ENCODE measurements at places on chromosomes 1 and 21. TPM values are rescaled to one million over a fixed set of nuclear protein-coding genes. Genes with fewer than 3 reads are reported as not detected.

Gene DCDC2B
- total RNA-seq = not detected

Gene AIRE
- total RNA-seq = not detected

Gene GFI1
- total RNA-seq = 1.8 TPM

- DNase-seq = peak; percentile 6
- H3K27me3 ChIP-seq = no peaks in the 10 kb centered on the region
- H3K36me3 ChIP-seq = no peaks in the 10 kb centered on the region
- no peak overlapping the region for H3K4me3 ChIP-seq
- H3K27ac ChIP-seq = no peak overlapping the region
These were observed 227.3 kb downstream of the DYRK1A start for GRCh38 chr21:37593740-37594471.

Gene PLEKHN1
- total RNA-seq = not detected

- H3K27me3 ChIP-seq = no peaks in the 10 kb centered on the region
- no peak overlapping the region for H3K27ac ChIP-seq
- H3K36me3 ChIP-seq = no peaks in the 10 kb centered on the region
- H3K4me1 ChIP-seq = no peaks in the 10 kb centered on the region
These were observed 886.7 kb upstream of the TMPRSS15 start for GRCh38 chr21:19290328-19290727.

DNA sequence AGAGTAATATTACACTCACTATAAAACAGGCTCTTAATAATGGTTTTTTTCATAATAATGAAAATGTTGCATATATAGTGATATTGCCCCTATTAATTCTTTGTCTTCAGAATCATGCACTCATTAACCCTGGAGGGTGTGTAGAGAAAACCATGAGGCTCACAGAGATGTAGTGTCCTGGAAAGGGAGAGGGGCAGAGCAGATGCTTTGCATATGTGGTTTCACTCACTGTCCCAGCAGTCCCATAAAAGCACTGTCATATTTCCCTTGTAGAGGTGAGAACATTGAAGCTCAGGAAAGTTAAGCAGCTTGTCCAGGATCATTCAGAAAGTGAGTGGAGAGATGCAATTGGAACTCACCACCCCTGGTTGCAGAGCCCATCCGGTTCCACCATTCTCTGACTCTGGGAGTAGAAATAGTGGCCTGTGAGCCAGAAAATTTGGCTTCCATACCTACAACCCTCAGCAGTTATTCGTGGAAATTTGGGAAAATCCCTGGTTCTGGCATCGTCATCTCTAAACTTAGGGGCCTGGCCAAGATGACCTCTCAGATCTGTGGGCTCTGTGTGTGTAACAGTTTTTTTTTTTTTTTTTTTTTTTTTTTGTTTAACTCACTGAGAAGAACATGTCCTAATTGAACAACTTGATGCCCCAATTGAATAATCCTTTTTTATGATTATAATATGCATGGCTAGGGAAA is 86.4 kb downstream of the RGL1 start:
- no peaks in the 10 kb centered on the region for H3K36me3 ChIP-seq
- no peaks in the 10 kb centered on the region for H3K27me3 ChIP-seq
- no peaks in the 10 kb centered on the region for H3K4me1 ChIP-seq
- no peak overlapping the region for H3K4me3 ChIP-seq

Gene OR2T33
- 1.4 TPM for total RNA-seq

Gene KCNJ15
- total RNA-seq = 67.2 TPM

Gene MAD2L2
- total RNA-seq = 17.8 TPM

GRCh38 chr1:20785907-20786252 is 1.2 kb downstream of the HP1BP3 start:
- peak overlapping the region; percentile 94 for H3K4me3 ChIP-seq
- H3K27me3 ChIP-seq = no peaks in the 10 kb centered on the region
- no peak for DNase-seq
- H3K36me3 ChIP-seq = no peaks in the 10 kb centered on the region
- H3K4me1 ChIP-seq = peaks cover 23% of the 10 kb centered on the region
- H3K27ac ChIP-seq = peak overlapping the region; percentile 94

DNA sequence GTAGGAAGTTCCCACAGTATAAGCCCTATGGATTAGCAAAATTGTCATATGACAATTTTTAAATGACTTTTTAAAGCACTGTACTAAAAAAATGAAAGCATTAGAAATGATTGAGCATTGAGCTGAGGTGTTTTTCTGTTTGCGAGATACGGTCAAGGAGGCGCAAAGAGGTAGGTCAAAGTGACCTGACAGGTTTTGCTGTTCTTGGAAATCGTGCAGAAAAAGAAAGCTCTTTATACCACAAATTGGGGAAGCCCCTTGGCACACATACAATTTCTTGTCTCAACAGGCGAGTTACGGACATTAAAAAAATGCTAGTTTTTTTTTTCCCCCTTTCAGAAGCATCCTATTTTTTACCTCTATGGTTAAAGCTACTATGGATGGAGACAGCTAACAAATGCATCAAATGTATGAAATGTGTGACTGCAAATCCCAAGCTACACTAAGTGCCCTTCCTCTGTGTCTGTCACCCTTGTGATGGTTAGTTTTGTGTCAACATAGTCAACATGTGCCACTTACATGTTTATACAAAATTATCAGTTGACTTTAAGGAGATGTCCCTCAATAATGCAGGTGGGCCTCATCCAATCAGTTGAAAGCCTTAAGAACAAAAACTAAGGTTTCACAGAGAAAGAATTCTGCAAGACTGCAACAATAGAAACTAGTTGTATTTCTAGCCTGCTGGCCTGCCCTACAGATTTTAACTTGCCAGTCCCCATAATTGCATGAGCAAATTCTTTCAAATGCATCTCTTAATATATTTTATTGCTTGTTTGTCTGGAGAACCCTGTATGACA is 29.3 kb downstream of the CRYZ start:
- no peaks in the 10 kb centered on the region for H3K4me1 ChIP-seq
- DNase-seq = peak; percentile 43
- no peak overlapping the region for H3K27ac ChIP-seq
- H3K27me3 ChIP-seq = no peaks in the 10 kb centered on the region
- no peak overlapping the region for H3K4me3 ChIP-seq

- H3K36me3 ChIP-seq = no peaks in the 10 kb centered on the region
- no peaks in the 10 kb centered on the region for H3K27me3 ChIP-seq
- H3K4me1 ChIP-seq = peaks cover 5% of the 10 kb centered on the region
- DNase-seq = no peak
- no peak overlapping the region for H3K4me3 ChIP-seq
These were observed 10.9 kb downstream of the RNF11 start for GRCh38 chr1:51247022-51247421.

Data from thyroid gland (tissue), 4 donors.